Cortex of kidney (tissue), 1 donor: ENCODE measurements at places on chromosomes 1 and 21.

DNA sequence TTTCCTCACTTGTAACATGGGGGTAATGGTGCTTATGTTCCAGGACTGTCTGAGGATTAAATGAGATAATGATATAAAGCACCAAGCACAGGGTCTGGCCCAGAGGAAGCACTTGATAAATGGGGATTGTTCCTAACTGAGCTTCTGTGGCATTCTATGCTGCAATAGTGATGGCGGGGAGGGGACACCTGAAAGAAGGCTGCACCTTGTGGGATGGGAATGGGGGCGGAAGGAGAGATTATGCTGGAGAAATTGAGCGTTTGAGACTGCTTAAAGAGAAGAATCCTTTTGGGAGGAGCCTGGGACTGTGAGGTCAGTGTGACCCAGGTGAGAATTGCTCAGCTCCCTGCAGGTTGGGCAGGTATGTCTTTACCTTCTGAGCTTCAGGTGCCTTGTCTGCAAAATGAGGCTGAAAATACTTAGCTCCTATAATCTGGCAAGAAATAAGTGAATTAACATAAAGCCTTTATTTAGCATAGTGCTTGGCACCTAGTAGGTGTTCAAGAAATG lies 55.9 kb upstream of the CTPS1 start:
- no peak for DNase-seq

DNA sequence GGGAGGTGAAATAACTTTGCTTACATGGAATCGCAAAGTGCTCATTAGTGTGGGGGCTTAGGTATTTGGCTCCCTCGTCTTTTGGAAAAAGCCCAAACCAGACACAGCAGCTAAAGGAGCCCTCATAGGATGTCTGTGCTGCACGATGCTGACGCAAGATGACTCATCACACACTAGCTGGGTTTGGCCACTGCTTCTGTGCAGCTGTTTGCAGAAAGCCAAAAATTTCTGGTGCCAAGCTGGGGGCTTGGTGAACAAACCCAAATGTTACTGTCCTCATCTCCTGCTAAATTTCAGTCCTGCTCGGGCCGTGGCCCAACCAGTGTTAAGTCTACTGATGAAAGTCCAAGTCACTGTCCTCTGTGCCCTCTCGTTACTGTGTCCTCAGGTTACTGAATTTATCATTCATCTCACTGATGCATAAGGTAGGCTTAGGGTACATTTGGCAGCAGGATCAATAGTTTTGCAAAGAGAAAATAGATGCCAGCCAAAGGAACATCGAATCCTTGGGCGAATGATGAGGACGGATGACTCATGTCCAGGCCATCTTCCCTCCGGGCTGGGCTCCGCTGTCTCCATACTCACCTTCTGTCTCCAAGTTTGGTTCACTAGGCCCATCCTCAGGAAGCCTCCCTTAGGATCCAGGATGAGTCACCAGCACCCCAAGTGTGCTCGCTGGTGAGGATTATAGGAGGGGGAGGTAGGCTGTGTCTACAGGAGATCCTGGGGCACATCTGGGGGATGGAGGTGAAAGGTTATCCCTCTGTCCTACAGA lies 177.7 kb downstream of the ADSS2 start:
- no peak for DNase-seq

DNA sequence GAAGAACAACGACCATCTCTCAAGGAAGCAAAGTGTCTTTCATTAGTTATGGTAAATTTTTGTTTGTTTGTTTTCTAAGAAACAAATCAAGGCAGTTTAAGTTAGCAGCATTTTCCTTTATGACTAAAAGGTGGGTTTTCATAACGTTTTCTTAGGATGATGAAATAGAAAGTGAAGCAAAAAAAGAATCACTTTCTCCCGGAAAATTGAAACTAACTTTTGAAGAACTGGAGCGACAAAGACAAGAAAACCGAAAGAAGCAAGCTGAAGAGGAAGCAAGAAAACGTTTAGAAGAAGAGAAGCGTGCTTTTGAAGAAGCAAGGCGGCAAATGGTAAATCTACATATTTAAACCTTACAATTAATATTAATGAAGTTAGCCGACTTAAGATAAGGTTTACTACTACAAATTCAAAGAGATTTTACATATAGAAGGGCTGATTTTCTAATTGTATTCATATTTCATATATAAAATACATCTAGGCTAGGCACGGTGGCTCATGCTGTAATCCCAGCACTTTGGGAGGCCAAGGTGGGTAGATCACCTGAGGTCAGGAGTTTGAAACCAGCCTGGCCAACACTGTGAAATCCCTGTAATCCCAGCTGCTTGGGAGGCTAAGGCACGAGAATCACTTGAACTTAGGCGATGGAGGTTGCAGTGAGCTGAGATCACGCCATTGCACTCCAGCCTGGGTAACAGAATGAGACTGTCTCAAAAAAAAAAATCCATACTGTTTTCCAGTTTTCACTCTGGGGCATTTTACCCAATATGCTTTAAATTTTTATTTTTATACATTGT lies 38.3 kb downstream of the NEXN start:
- DNase-seq = no peak

DNA sequence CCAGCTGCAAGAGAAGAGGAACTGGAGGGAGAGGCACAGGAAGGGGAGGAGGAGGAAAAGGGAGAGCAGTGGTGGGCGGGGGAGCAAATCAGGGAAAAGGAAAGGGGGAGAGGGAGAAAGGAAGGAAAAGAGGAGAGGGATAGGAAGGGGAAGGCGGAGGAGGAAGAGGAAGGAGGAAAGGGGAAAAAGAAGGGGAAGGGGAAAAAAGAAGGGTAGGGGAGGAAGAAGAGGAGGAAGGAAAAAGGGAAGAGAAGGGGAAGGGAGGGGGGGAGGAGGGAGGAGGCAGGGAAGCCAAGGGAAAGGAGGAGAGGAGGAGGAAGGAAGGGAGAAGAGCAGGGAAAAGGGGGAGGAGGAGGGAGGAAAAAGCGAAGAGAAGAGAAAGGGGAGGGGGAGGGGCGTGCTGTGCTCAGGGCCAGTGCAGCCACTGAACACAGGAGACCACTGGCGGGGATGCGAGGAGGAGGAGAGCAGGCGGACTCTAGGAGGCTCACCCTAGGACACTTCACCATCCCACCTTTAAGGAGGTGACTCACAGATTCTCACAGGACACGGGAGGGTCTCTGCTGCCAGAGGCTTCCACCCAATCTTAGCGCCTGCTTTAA lies 33.1 kb downstream of the PGBD5 start:
- DNase-seq = no peak

DNA sequence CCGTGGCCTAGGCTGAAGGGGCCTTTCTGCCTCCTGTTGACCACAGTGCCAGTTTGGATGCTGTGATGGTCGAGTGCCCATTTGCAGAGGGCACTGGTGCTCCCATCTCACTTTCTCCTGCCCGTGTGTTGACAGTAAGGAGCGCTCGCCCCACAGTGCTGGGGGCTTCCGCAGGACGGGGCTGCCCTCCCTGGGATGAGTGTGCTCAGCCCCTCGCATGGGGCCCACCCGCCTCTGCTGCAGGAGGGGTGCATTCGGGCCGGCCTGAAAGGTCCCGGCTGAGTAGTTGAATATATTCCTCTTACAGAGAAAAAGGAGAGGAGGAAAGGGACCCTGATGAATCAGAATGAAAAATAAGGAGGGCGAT lies 37.3 kb downstream of the NTPCR start:
- DNase-seq = no peak

DNA sequence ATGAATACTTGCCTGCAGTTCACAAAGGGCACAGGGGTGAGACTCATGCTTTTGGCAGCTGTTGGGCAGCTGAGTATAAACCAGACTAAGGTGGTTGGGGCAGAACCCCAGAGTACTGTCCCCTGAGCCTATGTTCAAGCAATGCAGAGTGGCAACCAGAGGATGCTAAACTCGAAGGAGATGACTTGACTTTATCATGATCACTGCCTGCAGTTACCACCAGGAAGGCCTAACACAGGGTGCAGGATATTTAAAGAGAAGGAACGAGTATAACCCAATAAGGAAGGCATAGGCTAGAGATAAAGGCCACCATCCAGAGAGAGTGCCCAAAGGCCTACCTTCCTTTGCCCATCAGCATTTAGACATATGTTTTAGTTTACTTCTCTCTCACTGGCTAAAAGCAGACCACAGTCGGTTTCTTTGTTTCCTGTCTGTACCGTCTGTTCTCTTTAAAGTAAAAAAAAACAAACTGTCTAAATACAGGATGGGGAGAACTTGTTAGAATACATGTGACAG lies 83.3 kb downstream of the MPZL1 start:
- DNase-seq = no peak
